ENCODE measurements at places on chromosomes 3 and 15.

DNA sequence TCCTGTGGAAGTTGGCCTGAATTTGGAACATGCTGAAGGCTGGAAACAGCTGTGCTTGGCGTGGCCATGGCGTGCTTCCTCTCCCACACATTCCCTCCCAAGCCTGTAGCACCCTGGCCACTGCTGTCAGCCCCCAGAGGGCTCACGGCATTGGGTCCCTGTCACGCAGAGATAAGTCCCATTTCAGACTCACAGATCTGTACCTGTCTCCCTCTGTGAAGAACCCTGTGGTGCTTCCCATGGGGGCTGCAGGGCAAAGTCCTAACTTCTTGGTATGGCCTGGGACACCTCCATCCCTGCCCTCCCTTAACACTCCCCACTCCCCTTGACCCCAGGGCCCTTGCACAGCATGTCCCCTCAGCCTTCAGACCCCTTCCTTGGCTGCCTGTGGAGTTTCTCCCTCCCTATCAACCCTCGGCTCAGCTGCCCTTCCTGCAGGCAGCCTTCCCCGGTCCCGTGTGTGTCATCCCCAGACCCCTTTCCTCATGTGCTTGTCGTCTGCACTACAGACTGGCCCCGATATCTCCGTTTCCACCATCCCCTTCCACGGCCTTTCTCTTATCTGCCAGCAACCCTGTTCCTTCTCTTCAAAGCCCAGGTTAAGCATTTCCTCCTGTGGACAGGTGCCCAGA lies 28.6 kb downstream of the ABTB1 start:
- no peak for DNase-seq

DNA sequence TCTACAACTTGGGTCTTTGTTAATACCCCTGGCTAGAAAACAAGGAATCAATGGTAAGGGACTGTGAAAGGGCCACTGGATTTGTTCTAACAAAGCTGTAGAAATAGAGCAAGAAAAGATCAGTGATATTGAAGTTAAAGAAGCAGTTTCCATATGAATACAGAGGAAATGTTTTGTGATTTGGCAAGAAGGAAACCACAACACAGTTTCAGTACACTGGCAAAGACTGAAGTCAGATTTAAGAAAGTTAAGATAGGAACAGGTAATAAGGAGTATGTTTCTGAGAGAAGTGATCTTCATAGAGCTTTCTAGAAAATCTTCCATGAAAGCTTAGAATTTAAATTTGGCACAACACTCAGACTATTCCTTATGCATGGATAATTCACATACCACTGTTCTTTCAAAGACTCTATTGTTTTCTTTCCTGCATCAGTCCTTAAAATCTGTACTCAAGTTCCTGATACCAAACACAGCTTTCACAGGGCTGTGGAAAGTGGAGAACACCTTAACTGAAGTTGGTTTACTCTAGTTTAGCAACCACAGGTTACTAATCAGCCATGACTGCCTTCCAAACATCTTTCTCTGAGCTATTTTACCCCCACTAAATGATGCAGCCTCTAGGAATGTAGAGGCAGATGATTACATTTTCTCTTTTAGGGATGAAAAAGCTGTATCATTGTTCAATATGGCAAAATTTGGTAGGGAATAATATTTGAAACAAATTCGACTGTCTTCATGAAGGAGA lies 32.4 kb upstream of the ALCAM start:
- peak; percentile 29 for DNase-seq

DNA sequence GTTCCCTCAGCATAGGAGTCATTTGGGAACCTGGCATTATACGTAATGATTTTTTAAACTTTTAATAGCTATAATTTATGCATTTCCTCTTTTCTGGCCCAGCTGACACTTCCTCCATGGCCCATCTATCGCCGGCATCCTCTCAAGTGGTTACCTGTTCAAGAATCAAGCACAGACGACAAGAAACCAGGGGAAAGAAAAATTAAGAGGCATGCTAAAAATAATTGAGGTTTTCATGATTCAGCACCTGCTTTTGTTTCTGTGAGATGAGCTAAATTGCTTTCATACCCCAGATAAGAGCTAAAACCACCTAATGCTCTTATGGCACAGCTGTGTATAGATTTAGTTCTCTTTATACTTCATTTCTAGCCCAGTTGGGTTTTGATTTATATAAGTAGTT lies 1.7 kb downstream of the SPCS1 start:
- DNase-seq: no peak

- DNase-seq: no peak
These were observed 116.2 kb upstream of the CHRM5 start for GRCh38 chr15:33852094-33852493.

DNA sequence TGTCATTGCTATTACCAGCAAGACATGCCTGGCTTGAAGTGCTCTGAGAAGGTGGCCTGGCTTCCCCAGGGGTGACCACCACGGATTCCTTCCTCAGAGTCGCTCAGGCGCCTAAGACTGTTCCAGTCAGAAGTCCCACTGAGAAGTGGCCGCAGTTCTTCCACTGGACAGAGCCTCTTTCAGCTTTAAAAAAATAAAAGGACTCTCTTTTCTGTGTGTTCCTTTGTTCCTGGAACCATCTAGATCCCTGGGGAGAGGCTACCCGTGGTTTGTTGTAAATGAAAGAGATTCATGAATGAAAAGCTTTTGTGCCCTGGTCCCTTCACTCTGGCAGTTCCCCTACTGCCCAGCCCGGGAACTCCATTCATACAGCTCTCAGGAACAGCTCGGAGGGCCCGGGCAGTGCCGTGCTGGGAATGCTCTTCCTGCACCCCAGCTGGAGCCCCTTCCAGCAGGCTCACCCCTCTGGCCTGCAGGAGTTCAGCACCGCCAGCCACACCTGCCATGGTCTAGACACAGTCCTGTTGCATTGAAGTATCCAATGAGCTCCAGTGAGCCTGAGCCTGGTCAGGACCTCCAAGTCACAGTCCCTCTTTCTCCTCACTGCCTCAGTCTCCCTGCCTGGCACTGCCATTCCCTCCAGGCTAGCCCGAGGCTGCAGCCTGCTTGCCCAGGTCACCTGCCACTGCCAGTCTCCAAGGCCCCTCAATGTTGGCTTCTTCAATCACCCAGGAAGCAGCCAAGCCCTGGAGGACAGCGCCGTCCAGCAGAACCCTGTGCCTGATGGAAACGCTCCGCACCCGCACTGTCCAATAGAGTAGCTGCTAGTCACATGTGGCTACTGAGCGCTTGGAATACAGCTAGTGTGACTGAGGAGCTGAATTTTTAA lies 75.4 kb downstream of the XXYLT1 start:
- DNase-seq: no peak

GRCh38 chr3:142279965-142280590 lies 54.7 kb upstream of the GK5 start:
- DNase-seq: peak; percentile 86

- no peak for DNase-seq
These were observed 1.3 kb upstream of the CHRNB4 start for GRCh38 chr15:78642331-78642730.

- no peak for DNase-seq
These were observed 80.2 kb upstream of the ATP11B start for GRCh38 chr3:182713111-182713510.

DNA sequence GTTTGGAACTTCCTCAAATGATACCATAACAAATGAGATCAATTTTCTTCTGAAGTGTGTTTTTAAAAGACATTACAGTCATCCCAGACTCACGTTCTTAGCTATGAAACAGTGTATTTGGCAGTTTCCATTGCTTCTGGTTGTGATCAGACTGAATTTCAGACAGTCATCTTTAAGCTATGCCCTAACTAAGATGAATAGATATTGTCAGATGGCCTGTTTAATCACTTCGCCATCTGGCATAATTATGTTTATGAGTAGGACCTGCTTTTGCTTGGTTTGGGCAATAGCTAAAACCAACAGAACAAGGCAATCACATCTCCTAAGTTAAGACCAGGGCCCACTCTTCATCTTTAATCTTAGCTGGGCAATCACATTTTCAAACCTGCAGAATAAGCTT lies 313.1 kb downstream of the SV2B start:
- no peak for DNase-seq

GRCh38 chr3:59809016-59809415 lies 759.2 kb upstream of the CFAP20DC start:
- DNase-seq: peak; percentile 68

GRCh38 chr3:147406028-147406931 lies at the start of gene ZIC4:
ZIC4 (minus strand) TSS chr3:147406543; CDS start chr3:147402797, 3,746 bp downstream.
- DNase-seq: no peak
